NCI-H2029 (cell line): ENCODE measurements at places on chromosomes 6 and 20.

DNA sequence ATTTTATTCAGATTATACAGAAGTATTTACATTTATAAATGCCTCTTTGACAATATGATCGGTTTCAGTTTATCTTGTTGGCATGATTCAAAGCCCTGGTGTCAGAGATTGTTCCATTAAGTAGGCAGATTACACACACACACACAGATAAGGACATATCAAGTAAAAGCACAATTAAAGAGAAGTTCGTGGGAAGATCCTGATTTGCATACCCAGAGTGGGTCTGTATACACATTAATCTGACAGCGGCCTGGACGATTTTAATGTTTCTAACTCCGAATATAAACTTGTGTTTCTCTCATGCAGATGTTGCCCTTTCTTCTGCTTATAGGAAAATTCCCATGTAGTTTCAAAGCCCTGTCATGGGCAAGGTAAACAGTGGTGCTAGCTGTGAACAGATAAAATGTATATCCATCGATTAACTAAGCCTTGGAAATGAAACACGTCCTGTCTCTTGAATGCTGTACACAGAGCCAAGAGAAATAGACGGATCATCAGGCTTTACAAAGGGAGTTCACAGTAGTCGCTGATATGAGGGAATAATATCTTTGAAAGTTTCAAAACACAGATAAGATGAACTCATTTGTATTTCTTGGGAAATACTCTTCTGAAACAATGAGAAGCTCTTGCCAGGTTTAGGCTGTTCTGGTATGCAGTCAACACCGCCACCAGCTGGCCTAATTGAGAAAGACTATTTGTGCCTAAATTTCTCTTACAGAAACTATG lies 108.2 kb upstream of the GMDS start:
- peak; percentile 55 for DNase-seq

DNA sequence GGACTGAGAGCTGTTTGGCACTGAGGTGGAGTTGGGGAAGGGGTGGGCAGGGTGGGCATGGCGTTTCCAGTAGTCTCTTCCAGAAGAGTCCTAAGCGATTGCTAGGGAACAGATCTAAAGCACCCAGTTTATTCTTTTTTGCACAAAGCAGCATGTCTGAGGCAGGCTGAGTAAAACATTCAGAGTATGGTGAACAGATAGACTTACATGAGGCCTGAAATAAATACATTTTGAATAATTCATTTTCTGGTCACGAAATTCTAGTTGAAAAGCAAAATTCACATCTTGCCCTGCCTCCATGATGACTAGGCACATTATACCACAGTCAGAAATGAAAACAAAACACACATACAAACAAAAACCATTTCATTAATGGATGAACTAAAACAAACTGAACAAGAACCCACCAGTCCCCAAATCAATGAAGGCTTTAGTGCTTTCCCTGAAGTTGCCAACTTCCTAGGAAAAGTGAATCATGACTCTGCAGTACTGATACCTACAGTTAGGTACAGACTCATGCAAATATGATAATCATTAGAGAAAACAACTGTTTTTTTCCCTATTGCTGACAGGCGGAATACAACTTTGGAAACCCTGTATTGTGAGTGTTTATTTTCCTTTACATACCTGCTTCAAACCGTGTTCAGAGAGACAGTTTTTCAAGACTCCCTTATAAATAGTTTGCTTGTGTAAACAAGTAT lies 702.9 kb upstream of the POU3F2 start:
- DNase-seq = no peak

DNA sequence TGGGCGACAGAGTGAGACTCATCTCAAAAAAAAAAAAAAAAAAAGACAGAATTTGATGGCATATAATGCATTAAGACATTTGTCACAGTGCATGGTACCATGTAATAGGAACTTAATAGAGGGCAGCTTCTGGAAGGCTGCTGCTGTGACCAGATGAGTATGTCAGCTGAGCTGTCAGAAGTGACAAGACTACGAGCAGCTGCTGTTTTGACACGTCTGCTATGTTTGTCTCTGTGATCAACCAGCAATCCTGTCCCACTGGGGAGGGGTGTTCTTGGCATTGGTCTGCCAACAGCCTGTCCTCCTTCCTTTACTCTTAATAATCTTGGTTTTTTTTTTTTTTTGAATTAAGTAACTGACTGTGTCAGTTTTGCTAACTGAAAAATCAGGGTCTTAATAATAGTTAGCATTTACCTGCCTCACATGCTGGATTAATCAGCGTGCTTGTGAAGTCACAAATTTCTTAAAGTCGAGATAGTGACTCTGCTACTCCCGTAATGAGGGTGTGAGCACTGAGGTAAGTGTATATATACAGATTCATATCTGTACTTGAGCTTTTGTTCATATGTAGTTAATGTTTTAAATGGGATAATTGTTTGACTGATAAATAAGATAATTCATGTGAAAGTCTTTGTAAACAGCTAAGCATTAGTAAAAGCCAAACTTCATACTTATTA lies 152.4 kb downstream of the BMP2 start:
- DNase-seq = no peak

DNA sequence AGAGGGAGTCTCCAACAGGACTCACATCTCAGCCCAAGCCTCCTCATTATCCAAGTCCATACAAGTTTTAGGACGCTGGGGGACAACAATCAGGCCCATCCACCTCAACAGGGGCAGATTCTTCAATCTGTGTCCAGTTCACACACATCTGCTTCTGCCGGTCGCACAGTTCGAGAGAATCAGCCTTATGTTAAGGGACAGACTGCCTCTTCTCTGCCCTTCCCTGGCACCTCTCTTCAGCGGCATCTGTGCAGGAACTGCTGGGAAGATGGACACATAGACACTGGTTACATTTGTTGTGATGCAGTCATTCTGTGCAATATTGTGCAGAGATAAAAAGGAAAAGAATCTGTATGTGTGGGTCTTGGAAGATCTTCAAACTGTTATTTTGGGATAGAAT lies 21.0 kb downstream of the ULBP1 start:
- DNase-seq = no peak

DNA sequence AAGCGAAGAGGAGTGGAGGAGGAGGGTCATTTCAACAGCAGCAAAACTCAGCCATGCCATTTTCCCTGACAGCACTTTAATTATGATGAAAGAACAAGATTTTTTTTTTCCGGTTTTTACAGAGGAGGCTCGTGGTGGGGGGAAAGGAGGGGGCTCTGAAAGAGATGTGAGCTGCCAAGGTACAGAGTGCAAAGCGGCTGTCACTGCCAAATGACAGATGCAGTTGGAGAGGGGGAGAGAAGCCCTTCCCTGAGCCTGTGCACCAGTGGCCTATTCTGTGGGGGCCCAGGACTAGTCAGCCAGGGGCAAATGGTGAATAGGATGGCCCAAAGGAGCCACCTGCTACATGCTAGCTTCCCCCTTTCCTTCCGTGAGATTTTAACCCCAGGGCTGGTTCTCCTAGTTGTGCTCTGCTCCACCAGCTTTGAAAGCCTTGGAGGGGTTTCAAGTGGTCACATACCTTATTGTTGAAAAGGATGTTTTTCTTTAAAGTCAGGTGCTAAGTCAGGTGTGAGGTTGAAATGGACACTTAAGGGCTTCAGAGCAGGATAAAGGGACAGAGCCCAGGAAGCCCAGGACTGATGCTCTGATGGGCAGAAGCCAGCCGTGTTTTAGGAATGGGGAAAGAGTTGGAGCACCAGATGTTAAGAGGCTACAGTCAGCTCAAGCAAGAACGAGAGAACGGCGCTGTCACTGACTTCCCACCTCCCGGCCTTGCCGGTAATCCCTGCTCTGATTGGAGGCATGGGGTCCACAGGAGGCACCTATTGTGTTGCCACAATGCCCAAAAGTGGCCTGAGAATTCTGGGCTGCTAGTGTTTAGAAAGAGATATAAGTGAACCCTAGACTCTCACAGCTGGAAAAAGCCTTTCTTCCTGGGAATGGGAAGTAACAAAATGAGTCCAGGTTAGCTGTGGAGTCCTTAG lies 24.8 kb downstream of the GNAS start:
- DNase-seq = no peak

DNA sequence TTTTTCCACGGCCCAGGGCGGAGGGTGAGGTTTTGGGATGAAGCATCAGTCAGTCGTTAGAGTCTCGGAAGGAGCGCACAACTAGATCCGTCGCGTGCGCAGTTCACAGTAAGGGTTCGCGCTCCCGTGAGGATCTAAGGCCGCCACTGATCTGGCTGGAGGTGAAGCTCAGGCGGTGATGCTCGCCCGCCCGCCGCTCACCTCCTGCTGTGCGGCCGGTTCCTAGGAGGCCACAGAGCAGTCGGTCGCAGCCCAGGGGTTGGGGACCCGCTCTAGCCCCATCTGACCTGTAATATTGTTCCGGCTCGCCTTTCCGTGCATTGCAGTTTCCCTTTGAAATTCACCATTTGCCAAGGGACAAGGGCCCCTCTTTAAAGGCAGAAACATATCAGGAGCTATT lies 244.7 kb downstream of the TFAP2C start:
- no peak for DNase-seq

DNA sequence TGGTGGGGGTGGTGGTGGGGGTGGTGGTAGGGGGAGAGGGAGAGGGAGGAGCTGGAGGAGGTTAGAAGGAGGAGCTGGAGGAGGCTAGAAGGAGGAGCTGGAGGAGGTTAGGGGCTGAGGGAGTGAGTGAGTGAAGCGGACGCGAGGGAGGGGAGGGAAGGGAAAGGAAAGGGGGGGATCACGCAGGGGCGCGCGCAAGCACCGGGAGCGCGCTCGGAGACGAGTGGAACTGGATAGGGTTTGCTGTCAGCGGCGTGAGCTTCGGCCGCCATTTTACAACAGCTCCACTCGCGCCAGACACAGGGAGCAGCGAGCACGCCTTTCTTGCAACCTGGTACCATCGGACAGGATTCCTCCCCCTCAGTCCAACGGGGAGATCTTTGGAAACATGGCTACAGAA lies 90.5 kb upstream of the FERMT1 start:
- DNase-seq = no peak

DNA sequence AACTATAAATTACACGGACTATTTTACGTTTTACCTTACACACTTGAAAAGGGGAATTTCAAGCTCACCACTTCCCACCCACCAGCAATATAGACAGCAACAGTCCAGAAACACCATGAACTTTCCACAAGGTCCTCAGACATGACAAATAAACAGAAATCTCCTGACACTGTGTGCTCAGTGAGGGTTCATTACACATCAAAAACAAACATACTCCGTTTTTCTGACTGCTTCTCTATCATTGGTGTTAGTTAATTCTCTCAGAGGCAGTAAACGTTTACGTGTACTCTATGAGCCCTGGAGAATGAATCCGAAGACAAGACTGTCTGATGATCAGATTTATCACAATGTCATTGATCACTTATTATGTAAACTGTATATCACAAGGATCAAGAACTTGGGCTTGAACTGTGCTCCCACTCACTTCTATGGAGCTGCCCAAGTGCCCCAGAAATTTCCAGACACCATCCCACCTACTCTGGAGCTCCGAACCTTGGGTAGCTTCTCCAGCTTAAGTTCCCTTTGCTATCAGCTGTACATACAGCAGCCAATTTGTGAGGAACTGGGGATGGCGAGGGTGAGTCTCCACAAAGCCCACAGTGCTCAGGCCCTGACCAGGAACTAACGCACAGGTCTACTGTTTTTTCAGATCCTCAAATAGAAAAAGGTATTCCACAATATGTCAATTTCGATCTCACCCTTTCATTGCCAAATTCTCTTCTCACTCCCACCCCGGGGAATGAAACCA lies 86.0 kb downstream of the ALDH8A1 start:
- DNase-seq = no peak

GRCh38 chr20:58128635-58129625 lies 99.5 kb downstream of the ANKRD60 start:
- DNase-seq = no peak

- no peak for DNase-seq
Observed at GRCh38 chr20:745683-746301, 22.5 kb downstream of the SLC52A3 start.

- DNase-seq = no peak
Observed at GRCh38 chr6:153852481-153852880, 186.6 kb upstream of the OPRM1 start.

DNA sequence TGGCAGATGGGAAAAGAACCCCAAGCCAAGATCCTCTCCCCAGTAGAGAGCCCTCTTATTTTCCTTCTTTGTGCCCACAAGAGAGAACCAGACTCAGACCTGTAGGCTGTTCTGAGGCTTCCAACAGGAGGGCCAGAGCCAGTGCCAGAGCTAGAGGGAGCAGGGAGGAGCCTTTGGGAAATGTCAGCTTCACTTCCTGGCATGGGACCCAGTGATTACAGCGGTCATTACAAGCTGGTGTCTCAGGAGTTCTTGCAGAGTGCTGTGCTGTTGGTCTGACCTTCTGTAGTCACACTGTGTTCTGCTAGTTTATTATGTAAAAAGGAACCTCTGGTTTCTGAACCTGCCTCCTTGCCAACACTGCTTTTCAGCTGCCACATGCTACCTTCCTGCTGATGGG lies 38.9 kb downstream of the STK35 start:
- DNase-seq = no peak

GRCh38 chr6:16697437-16698161 lies 63.7 kb downstream of the ATXN1 start:
- DNase-seq = no peak

- DNase-seq = no peak
Observed at GRCh38 chr6:69128411-69128810, 493.3 kb downstream of the ADGRB3 start.

GRCh38 chr6:116511424-116512110 lies at the start of gene CALHM5:
Gene CALHM5 (plus strand): TSS chr6:116511639. CDS start chr6:116511697, 58 bp downstream.
- no peak for DNase-seq

DNA sequence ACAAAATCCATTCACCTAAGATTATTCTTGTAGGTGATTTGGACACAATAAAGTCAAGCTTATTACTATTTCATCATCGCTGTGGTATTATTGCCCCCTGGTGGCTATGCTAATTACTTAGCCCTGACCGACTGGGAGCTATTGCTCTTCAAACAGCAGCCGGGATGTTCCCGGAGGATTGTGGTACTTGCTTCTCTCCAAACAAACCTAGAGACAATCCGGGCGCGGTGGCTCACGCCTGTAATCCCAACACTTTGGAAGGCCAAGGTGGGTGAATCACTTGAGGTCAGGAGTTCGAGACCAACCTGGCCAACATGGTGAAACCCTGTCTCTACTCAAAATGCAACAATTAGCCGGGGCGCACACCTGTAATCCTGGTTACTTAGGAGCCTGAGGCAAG lies 15.4 kb upstream of the STMND1 start:
- DNase-seq = peak; percentile 34

- DNase-seq = no peak
Observed at GRCh38 chr6:81708113-81708699, 44.3 kb downstream of the TENT5A start.

DNA sequence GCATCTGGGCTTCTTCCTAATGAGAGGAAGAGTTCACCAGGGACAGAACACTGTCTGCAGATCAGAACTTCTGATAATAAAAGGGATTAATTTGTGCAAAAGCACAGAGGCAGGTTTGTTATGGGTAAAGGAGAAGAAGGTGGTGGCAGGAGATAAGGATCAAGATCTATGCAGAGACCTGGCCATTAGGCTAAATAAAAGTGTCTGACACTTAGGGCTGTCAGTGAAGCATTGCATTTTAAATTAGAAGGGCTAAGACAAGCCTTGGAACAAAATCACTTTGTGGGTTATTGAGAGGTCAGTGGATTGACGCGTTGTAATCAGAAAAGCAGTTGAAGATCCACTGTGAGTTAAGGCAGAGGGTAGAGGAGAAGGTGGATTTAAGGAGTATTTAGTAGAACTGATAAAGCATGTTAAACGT lies 76.8 kb downstream of the MAP3K4 start:
- DNase-seq = no peak
